ENCODE measurements at places on chromosomes 11 and 22. TPM values are rescaled to one million over a fixed set of nuclear protein-coding genes. Genes with fewer than 3 reads are reported as not detected.

DNA sequence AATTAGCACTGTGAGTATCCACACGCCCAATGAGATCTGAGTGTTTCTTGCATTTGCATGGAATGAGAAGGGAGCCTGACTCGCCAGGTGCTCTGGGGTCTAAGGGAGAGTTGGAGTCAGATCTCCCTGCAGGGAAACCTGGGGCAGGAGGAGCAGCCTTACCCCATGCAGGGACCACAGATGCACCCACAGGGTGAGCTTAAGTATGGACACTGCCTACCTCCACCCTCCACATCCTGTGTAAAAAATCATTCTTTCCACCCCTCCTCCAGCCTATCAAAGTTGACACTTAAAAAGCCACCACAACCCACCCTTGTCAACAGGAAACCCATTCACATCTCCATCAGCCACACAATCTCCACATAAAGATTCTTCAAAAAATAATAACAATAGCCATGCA is 67.0 kb upstream of the IGLL5 start:
- H3K4me3 ChIP-seq = no peak overlapping the region
- no peaks in the 10 kb centered on the region for H3K36me3 ChIP-seq
- no peak overlapping the region for H3K27ac ChIP-seq
- no peak for DNase-seq

GRCh38 chr11:34316347-34317035 is 41.3 kb downstream of the ABTB2 start:
- H3K27me3 ChIP-seq = no peaks in the 10 kb centered on the region
- no peaks in the 10 kb centered on the region for H3K4me1 ChIP-seq
- no peak overlapping the region for H3K27ac ChIP-seq
- no peak overlapping the region for H3K4me3 ChIP-seq

- H3K4me3 ChIP-seq = no peak overlapping the region
- no peaks in the 10 kb centered on the region for H3K4me1 ChIP-seq
- H3K27ac ChIP-seq = no peak overlapping the region
- H3K36me3 ChIP-seq = no peaks in the 10 kb centered on the region
These were observed 71.1 kb downstream of the TTC28 start for GRCh38 chr22:28608546-28608945.

- no peaks in the 10 kb centered on the region for H3K27me3 ChIP-seq
- DNase-seq = no peak
- no peaks in the 10 kb centered on the region for H3K4me1 ChIP-seq
- no peak overlapping the region for H3K27ac ChIP-seq
These were observed 9.7 kb downstream of the NHERF4 start for GRCh38 chr11:119194811-119195440.

DNA sequence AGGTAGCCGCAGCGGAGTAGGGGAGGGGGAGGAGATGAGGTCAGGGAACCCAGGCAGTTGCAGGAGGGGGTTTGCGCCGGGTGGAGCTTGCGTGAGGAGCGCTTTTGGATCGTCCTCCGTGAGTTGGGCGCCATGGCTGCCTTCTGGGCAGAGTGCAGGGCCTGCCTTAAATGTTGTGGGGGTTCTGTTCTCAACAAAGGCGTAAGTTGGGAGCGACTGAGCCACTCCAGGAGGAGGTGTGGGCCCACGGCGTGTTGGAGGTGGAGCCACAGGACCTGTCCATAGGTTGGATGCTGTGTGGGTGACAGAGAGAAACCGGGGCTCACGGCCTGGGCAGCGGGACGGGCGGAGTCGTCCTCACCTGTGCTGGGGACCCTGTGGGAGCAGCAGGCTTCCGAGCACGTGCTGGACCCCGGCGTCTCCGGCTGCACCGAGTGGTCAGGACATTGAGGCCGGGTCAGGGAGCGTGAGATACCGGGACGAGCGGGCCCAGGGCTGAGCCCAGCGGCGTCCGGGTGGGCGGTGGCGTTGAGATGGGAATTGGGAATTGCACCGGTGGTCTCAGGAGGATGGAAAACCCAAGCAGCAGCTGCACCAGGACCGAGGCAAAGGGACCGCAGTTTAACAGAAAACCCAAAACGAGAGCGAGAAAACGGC is 977 bp upstream of the PGGHG start:
- peak overlapping the region; percentile 77 for H3K27ac ChIP-seq
- H3K4me1 ChIP-seq = peaks cover 24% of the 10 kb centered on the region
- peak; percentile 38 for DNase-seq

DNA sequence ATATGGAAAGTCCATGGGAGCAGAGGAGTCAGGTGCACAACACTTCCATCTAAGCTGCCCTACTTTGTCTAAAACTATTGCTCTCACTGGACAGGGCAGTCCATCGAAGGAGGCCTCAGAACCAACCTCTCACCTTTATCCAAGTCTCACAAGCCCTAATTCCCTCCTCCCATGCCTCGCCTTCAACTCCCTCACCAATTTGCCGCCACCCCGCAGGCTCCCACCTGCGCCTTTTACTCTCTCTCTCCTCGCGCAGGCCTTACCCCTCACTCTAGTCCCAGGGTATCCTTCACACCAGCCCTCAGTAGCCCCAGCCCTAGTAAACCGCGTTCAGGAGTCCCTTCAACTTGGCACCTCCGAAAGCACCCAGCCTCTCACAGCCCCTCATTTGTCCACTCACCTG is 451 bp downstream of the FHIP1B start:
- no peaks in the 10 kb centered on the region for H3K36me3 ChIP-seq
- peak overlapping the region; percentile 85 for H3K27ac ChIP-seq
- peaks cover 56% of the 10 kb centered on the region for H3K4me1 ChIP-seq
- no peaks in the 10 kb centered on the region for H3K27me3 ChIP-seq
- H3K4me3 ChIP-seq = peak overlapping the region; percentile 57

DNA sequence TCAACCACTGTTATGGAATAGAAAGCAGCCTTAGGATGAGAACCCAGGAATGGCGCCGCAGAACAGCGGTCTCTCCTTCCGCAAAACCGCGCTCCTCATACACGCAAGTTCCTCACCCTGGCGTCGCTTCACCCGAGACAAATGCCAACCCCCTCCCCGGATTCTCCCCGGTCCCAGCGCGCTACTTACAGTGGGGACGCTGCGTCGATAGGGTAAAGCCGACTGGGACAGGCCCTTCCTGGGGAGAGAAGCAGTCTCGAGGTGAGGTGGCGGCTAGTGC is 287 bp downstream of the RPS13 start:
- no peaks in the 10 kb centered on the region for H3K27me3 ChIP-seq
- peak overlapping the region; percentile 93 for H3K27ac ChIP-seq
- H3K4me3 ChIP-seq = peak overlapping the region; percentile 80
- DNase-seq = no peak
- peaks cover 43% of the 10 kb centered on the region for H3K36me3 ChIP-seq
- peaks cover 35% of the 10 kb centered on the region for H3K4me1 ChIP-seq

GRCh38 chr11:8313504-8314090 is 49.9 kb upstream of the LMO1 start:
- peaks cover 6% of the 10 kb centered on the region for H3K27me3 ChIP-seq
- H3K4me3 ChIP-seq = no peak overlapping the region
- no peak for DNase-seq
- no peak overlapping the region for H3K27ac ChIP-seq

DNA sequence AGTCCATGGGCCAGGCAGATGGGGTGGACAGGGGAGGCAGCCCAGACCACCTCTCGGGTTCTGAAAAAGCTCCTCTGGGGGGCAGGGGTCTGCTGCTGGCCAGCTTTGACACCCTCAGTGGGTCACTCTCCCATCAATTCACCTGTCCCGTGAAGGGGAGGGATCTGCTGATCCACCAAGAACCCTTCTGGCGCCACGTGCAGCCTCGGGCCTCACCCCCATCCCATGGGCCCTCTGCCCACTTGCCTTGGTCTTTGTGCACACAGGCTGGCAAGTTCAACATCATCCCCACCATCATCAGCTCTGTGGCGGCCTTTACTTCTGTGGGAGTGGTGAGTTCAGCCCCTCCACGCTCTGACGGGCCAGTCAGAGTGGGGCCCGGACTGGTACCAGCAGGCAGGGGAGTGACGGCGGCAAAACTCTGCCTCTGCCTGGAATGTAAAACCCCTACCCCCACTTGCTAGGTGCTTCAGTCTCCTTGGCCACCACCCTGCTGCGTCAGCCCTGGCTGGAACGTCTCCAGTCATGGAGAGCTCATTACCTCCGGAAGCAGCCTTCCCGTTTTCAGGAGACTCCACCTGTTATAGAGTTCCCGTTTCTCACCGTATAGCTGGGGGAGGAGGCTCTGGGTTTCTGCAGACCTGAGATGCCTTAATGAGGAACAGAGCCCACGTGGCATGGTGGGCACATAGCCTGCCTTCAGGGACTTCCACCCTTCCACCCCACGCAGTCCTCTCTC is 12.7 kb downstream of the PRG3 start:
- H3K4me1 ChIP-seq = peaks cover 14% of the 10 kb centered on the region
- H3K27me3 ChIP-seq = no peaks in the 10 kb centered on the region
- H3K4me3 ChIP-seq = no peak overlapping the region
- peak; percentile 85 for DNase-seq
- H3K36me3 ChIP-seq = no peaks in the 10 kb centered on the region

DNA sequence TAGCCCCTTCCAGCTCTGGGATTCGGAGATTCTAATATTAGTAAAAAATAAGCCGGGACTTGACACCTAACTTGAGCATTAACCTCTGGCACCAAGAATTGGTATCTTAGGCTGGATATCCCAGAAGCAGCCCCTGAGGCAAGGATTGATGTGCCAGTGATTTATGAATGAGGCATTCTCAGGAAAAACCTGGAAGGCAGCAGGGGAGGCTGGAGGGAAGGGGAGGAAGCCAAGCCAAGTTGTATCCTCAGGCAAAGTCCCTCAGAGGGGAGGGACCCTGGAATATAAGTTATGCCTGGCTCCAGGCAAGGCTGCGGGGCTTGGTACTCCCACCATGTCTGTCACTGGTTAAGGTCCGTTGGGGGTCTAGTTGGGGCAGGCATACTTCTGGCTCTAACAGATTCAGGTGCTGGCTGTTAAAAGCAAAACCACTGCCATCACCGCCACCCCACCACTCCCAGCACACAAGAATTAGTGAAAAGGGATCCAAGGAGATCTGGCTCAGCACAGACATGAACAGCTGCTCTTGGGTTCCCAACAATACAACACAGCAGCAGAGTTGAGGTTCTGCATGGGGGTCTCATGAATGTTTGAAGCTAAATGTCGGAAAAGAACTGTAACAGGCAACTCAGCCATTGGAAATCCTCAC is 29.8 kb downstream of the LMO2 start:
- peaks cover 9% of the 10 kb centered on the region for H3K27me3 ChIP-seq
- H3K4me3 ChIP-seq = no peak overlapping the region
- no peak for DNase-seq
- no peak overlapping the region for H3K27ac ChIP-seq
- peaks cover 39% of the 10 kb centered on the region for H3K4me1 ChIP-seq

- no peaks in the 10 kb centered on the region for H3K36me3 ChIP-seq
- H3K4me3 ChIP-seq = no peak overlapping the region
- H3K27ac ChIP-seq = peak overlapping the region; percentile 21
- no peak for DNase-seq
- H3K27me3 ChIP-seq = no peaks in the 10 kb centered on the region
These were observed 55.6 kb downstream of the ARHGEF12 start for GRCh38 chr11:120391854-120392253.

Gene RTN4RL2
- 2.5 TPM for total RNA-seq

Data from left lung (tissue), 14 donors.